Smooth muscle cell of bladder (primary cell): ENCODE measurements at places on chromosomes 6 and 20. TPM values are rescaled to one million over a fixed set of nuclear protein-coding genes. Genes with fewer than 3 reads are reported as not detected.

The RGS17 gene
- total RNA-seq: 6.5 and 9.2 TPM in 2 replicates

The TP53TG5 gene
- total RNA-seq: under 0.01 TPM in 1 of 2 replicates, not detected in the other

The EFCAB8 gene
- 0.28 TPM in 2 replicates for total RNA-seq

The TGM2 gene
- total RNA-seq: 114 and 241 TPM in 2 replicates

The CEBPB gene
- 63.3 and 77.2 TPM in 2 replicates for total RNA-seq

The NOP56 gene
- 118 and 160 TPM in 2 replicates for total RNA-seq

The RIPK1 gene
- total RNA-seq: 24.0 TPM in 2 replicates

The GNMT gene
- total RNA-seq: not detected in 2 replicates

The MAP7 gene
- total RNA-seq: 3.7 and 3.8 TPM in 2 replicates

The RAET1G gene
- total RNA-seq: 3.3 and 4.1 TPM in 2 replicates

The TSBP1 gene
- not detected in 2 replicates for total RNA-seq

The DNAH8 gene
- total RNA-seq: 0.09 TPM in 1 of 2 replicates, not detected in the other

The ZCCHC3 gene
- 9.0 and 11.6 TPM in 2 replicates for total RNA-seq

The CEP250 gene
- 11.9 and 29.0 TPM in 2 replicates for total RNA-seq

The BPIFB4 gene
- total RNA-seq: not detected in 2 replicates

The ZNF165 gene
- total RNA-seq: 0.46 and 0.57 TPM in 2 replicates

The TXLNB gene
- total RNA-seq: 0.46 and 1.00 TPM in 2 replicates

The SYCP2 gene
- 0.37 and 0.57 TPM in 2 replicates for total RNA-seq

The ASIP gene
- total RNA-seq: not detected in 2 replicates

The AK9 gene
- total RNA-seq: 1.6 and 3.1 TPM in 2 replicates

The OPRL1 gene
- 1.6 and 1.9 TPM in 2 replicates for total RNA-seq

The TFAP2A gene
- total RNA-seq: under 0.01 TPM in 2 replicates

The MEI4 gene
- not detected in 2 replicates for total RNA-seq

The ZNF391 gene
- 0.85 and 0.92 TPM in 2 replicates for total RNA-seq

The CTCFL gene
- total RNA-seq: not detected in 2 replicates

The PDYN gene
- not detected in 2 replicates for total RNA-seq

The TRAPPC3L gene
- total RNA-seq: 0.09 and 0.14 TPM in 2 replicates

The ABHD16B gene
- total RNA-seq: not detected in 2 replicates

The C20orf141 gene
- total RNA-seq: 0.37 TPM in 1 of 2 replicates, not detected in the other

The GPSM3 gene
- total RNA-seq: 0.74 and 0.85 TPM in 2 replicates

The RNASET2 gene
- 28.3 and 45.4 TPM in 2 replicates for total RNA-seq

The PTPRT gene
- total RNA-seq: under 0.01 and 0.09 TPM in 2 replicates

The ALDH8A1 gene
- total RNA-seq: 0.28 and 0.46 TPM in 2 replicates

The OR12D3 gene
- total RNA-seq: not detected in 2 replicates

The MUC21 gene
- not detected in 2 replicates for total RNA-seq

The AVP gene
- total RNA-seq: not detected in 2 replicates

The HLA-DOB gene
- 0.09 and 0.14 TPM in 2 replicates for total RNA-seq

The HLA-F gene
- 2.6 and 8.0 TPM in 2 replicates for total RNA-seq

The ZSCAN23 gene
- total RNA-seq: 4.4 and 6.0 TPM in 2 replicates

The CNBD2 gene
- total RNA-seq: 1.6 and 1.7 TPM in 2 replicates

The GPLD1 gene
- 0.14 and 0.28 TPM in 2 replicates for total RNA-seq

The LPIN3 gene
- 2.1 and 6.0 TPM in 2 replicates for total RNA-seq
